DMS79 treated with DMSO at 0.1 percent for 48 hours (cell line): ENCODE measurements at places on chromosomes 5 and 9.
A peak's percentile ranks its signal among the peaks of the same experiment; 100 is the strongest.

DNA sequence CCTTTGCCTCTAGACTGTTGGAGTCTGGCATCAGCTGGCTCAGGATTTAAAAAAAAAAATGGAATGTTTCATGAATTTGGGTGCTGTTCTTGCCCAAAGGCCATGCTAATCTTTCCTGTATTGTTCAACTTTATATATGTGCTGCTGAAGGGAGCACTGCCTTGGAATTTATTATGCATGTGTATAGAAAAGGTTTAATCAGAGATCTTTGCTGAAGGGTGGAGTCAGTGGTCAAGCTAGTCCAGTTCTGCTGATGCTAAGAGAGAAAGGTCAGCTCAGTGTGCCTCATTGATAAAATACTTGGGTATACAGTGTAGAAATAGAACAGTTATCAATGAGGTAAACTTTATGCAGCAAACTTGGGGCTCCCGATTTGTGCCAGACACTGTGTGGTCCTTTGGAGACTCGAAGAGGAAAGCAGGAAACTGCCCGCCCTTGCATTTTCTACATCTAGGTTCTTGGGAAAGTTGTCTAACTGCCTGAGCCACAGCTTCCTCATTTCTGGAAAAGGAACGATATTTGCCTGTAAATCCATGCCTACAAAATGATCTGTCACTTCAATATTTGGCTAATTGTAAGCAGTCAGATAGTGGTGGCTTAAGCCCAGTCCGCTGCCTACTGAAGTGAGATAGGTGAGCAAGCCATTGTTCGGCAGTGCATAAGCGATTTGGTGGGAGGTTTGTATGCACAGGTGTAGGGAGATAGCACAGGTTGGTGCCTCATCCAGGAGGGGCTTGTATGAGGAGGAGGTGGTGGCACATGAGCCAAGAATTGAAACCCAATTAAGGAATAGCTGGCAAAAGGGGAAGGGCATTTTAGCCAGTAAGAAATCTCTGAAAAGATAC, 29.2 kb upstream of the GTF2H2C start:
- DNase-seq: peak; percentile 2

- no peak for DNase-seq
These were observed 656.5 kb upstream of the RIOK2 start for GRCh38 chr5:97839341-97840086.

DNA sequence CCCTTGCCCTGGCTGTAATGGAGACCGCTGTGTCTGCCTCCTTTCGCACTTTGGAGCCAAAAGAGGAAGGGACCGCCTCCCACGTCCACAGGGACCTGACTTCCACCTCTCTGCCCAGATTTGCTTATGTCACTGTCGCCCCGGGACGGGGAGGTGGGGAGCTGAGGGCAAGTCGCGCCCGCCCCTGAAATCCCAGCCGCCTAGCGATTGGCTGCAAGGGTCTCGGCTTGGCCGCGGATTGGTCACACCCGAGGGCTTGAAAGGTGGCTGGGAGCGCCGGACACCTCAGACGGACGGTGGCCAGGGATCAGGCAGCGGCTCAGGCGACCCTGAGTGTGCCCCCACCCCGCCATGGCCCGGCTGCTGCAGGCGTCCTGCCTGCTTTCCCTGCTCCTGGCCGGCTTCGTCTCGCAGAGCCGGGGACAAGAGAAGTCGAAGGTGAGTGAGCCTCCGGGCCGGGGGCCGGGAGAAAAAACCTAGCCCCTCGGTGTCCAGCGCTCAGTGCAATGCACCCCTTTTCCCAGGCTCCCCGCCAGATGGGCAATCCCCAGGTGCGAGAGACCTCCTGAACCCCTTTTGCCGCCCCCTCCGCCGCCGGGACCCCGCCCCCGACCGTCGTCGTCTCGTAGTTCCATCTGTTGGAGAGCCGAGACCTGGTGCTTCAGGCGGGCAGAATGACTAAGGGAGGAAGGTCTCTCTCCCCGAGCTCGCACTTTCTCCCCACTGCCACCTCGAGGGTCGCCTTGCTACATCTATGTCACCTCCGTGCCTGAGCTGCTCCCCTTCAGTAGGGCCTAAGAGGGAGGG, at the start of gene GPX3:
GPX3 (plus strand) TSS at position 288 of the 807 bp plus-strand sequence; CDS start at position 352, 64 bp downstream.
- DNase-seq: peak; percentile 31

DNA sequence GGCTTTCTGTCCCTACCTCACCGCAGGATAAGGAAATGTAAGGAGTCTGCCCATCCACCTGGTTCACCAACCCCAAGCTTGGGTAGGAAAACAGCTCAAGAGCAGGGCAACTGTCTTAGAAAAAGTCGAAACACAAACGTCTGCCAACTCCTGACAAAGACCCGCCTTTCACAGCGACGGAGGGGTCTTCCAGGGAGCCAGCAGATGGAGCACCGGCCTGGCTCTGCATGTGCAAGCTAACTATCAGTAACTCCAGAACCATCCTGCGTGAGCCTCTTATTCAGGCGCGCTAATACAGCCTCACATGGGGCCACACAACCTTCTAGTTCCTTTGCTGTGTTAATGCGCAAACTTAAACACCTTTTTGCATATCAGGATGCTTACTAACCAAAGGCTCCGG, 26.9 kb downstream of the CAMSAP1 start:
- DNase-seq: no peak

GRCh38 chr5:98791001-98791519, 17.6 kb downstream of the RGMB start:
- no peak for DNase-seq

DNA sequence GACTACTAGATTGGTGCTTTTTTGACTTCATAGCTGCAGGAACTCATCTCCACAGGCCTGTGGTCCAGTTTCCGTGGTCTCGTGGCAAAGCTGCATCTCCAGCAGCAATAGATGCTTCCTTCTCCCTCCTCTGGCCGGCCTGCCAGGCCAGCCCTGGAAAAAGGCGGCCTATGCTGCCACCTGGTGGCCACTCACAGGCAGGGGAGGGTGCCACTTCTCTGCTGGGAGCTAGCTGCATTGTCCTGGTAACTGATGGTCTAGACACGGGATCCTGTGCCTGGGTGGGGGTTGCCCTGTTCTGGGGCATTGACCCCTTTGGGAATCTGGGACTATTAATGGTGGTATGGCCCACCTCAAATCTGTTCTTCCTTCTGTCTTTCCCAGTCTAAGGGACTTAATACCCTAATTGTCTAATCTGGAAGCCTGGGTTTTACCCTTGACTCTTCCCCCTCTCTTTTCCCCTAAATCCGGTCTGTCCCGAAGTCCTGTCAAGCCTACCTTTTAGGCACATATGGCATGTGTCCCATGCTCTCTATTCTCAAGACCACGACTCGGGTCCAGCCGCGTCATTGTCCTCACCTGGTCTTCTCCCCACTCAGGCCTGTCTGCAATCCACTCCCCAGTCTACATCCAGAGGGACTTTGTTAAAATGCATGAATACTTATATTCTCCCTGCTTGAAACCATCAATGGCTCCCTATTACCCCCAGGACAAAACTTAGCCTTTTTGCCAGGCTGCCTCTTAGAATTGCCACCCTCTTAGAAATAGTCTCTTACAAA, 20.1 kb upstream of the PTGS1 start:
- DNase-seq: peak; percentile 74

- no peak for DNase-seq
These were observed 34.1 kb downstream of the SPRY4 start for GRCh38 chr5:142290577-142291299.

GRCh38 chr5:174675110-174675509, 49.3 kb upstream of the MSX2 start:
- no peak for DNase-seq

DNA sequence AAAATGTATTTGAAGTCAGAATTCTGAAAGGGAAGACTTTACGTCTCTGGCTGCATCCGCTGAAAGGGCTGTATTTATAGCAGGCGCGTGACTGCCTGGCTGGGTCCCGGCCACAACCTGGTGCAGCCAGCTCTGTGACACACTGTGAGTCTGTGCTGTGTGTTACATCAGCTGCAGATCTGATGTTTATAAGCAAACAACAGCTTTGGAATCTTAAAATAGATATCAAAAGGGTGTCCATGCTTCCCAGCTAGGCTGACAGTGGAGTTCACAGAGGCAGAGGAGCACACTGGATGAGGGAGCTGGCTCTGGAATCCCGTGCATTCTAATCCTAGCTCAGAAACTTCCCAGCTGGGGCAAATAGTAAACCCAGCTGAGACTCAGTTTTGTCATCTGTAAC, 433.4 kb upstream of the BRINP1 start:
- DNase-seq: no peak

GRCh38 chr9:13158986-13159385, 120.5 kb downstream of the MPDZ start:
- DNase-seq: no peak

- no peak for DNase-seq
These were observed 814 bp downstream of the CCDC125 start for GRCh38 chr5:69331528-69332445.

- no peak for DNase-seq
These were observed 9.6 kb downstream of the DCP2 start for GRCh38 chr5:112986224-112986623.

- DNase-seq: no peak
These were observed 223.2 kb downstream of the PCSK1 start for GRCh38 chr5:96209829-96210228.
